MCF 10A (cell line): ENCODE measurements at places on chromosomes 6 and 20.

- DNase-seq = no peak
Measured at GRCh38 chr20:17650301-17651128, 31.5 kb downstream of the RRBP1 start.

DNA sequence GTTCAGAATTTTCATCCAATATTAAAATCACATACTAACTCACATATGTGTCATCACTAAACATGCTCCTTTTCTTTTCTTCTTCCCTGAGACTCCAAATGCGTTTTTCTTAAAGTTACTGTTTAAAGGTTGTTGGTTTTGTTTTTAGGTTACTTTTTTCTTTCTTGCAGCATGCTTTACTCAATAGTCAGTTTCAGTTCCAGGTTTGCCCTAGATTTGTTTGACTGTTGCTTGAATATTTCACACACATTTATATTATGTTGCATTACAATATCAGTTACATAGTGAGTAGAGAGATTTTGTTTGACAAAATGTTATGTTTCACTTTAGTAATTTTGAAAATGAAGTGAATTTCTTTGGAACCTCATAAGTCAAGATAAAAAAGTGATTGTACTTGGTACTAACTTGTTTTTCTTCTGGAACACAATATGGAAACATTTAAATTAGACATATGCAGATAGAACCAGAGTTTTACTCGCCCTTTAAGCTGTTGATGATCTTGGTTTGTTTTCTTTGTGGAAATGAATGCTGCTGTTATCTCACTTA lies 27.3 kb downstream of the FNDC1 start:
- DNase-seq = no peak

GRCh38 chr6:26202201-26202611 lies 115.0 kb downstream of the HFE start:
- no peak for DNase-seq

GRCh38 chr6:42197555-42198362 lies 3.0 kb upstream of the GUCA1B start:
- DNase-seq = peak; percentile 54

GRCh38 chr6:125480146-125480545 lies 178.4 kb upstream of the HDDC2 start:
- no peak for DNase-seq
